ENCODE measurements at places on chromosomes 2 and 18. TPM values are rescaled to one million over a fixed set of nuclear protein-coding genes. Genes with fewer than 3 reads are reported as not detected.

IDH1 gene
- total RNA-seq, result 84.6 TPM

PSMD1 gene
- total RNA-seq, result 122 TPM

KIF3C gene
- 46.7 TPM for total RNA-seq

SAG gene
- total RNA-seq, result not detected

NEUROD1 gene
- total RNA-seq, result not detected

RBBP8 gene
- total RNA-seq, result 31.5 TPM

SOCS6 gene
- total RNA-seq, result 37.4 TPM

RGPD4 gene
- not detected for total RNA-seq

PLA2R1 gene
- total RNA-seq, result 2.8 TPM

BOK gene
- total RNA-seq, result 30.6 TPM

FOXD4L1 gene
- total RNA-seq, result 0.31 TPM

UGT1A4 gene
- total RNA-seq, result not detected

FAM237A gene
- not detected for total RNA-seq

PDE1A gene
- total RNA-seq, result 0.10 TPM

PJVK gene
- total RNA-seq, result 0.98 TPM

TRIM54 gene
- total RNA-seq, result 0.44 TPM

SERPINB3 gene
- total RNA-seq, result 0.11 TPM

NBEAL1 gene
- total RNA-seq, result 4.0 TPM

ALK gene
- total RNA-seq, result not detected

IFT172 gene
- total RNA-seq, result 10.2 TPM

RBM43 gene
- 3.9 TPM for total RNA-seq

CXCR1 gene
- total RNA-seq, result not detected

AKAIN1 gene
- total RNA-seq, result not detected

SPAST gene
- 12.9 TPM for total RNA-seq

LIPG gene
- 0.10 TPM for total RNA-seq

NPPC gene
- total RNA-seq, result not detected

FAM117B gene
- total RNA-seq, result 2.4 TPM

SULT1C2 gene
- total RNA-seq, result 0.36 TPM

YES1 gene
- 31.6 TPM for total RNA-seq

ATP8B1 gene
- 9.9 TPM for total RNA-seq

RELCH gene
- 14.7 TPM for total RNA-seq

Measured in A549 treated with DMSO at 1 μM for 4 hours (cell line).